ENCODE measurements at places on chromosomes 16 and 17. TPM values are rescaled to one million over a fixed set of nuclear protein-coding genes. Genes with fewer than 3 reads are reported as not detected.

GRCh38 chr17:33661975-33662374 is 368.9 kb upstream of the ASIC2 start:
- ATAC-seq, result no peak

- peak; percentile 32 for ATAC-seq
Measured at GRCh38 chr17:43169561-43170139, 1.4 kb upstream of the NBR1 start.

GRCh38 chr17:39461113-39461925 is at the start of gene CDK12:
Gene CDK12 (plus strand): TSS chr17:39461486. CDS start chr17:39462072, 586 bp downstream.
- peak; percentile 92 for ATAC-seq

DNA sequence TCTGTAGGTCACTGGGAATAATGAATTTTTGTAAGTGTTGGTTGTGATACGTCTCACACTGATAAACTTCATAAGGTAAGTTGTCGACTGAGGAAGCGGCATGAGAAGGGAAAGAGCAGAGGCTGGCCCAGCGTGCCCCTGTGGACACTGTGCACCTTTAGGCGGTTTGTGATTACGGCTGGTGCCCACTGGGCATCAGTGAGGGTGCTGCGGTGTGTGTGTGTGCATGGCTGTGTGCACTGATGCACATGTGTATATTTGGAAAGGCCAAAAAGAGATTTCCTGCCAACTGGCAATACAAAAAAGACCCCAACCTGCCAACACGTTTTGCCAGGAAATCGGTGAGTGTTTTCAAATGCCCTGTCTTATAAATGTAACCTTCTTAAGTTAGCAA is 11.9 kb downstream of the IRF8 start:
- ATAC-seq, result no peak

DNA sequence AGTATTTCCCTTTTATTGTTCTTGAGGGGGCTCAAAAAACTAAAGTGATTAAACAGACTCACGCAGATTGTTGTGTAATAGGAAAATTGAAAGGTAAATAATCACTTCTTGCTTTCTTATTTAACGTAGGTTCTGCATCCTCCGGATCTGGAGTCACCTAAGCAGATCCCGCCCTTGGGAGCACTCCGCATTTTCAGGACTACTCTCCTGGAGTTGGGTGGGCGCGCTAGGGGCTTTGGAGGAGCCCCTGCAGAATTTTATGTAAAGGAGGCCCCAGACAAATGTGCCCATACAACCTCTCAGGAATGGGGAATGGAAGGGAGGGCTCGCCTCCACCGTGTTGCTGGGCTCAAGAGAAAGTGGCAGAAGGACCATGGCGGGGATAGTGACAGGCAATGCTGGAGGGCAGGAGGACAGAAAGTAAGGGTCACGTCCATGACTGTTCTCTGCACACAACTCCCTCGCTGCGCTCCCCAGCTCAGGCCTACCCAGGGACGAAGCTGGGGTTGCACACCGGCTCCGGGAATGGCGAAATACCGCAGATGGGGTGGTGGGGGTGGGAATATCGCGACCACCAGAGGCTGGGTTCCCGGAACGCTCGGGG is 8.3 kb downstream of the MT2A start:
- ATAC-seq, result peak; percentile 9

Gene AOC3
- 5.7 TPM for total RNA-seq

DNA sequence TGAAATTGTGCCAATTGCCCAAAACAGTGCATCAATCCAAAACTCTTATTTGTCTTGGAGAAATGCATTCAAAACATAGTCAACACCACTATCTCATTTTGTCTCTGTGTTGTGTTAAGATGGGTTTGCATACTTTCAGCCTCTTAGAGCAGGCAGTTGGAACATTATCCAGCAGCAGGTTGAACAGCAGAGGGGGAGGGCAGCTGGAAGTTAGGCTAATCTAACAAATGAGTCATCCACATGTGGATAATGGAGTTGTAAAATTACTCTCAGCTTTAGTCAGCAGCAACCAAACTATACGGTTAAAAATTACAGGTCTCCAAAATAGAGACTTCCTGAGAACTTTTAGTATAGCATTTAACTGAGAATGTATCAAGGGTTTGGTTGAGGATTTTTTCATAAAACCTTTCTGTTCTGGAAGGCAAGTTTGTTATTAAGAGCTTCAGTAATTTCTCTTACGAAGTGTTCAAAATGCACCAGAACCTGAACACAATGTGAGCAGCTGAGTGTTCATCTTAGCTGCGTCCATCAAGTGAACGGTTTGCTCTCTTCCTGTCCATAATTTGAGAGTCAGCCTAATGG is 46.3 kb downstream of the PRKCA start:
- peak; percentile 70 for ATAC-seq

DNA sequence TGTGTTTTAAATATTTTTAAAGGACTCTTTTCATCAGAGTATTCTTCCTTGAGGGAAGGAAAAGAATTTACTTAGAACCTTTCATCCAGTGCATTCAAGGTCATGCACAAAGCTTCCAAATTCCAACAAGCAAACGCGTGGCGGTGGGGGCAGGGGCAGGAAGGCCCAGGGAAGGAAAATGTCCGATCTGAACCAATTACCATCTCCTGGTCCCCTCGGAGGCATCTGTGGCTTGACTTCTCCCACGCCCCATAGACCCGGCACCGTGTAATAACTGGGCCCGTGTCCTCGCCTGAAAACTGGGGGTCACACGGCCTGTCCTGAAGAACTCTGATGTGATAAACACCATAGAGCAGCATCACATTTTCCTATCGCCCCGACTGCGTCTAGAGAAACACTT is 18.3 kb downstream of the MEAK7 start:
- no peak for ATAC-seq

Gene RASD1
- 0.60 TPM for total RNA-seq

DNA sequence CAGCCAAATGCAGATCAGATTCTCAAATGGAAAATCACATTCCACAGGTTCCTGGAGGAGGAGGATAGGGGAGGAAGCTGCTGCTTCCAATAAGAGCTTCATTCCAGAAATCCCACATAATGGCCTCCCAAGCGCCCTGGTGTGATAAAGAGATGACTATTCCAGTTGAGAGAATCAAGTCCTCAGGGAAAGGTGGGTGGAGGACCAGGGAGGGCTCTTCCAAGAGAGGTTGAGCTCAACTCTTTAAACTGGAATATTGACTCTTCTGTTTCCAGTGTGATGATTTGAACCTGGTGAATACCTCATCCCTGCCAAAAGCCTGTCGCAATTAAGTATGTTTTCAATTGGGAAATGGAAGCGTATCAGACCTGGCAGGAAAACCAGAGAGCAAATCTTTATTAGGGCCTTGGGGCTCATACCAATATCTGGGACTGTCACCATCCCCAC is 81.4 kb upstream of the DYNLRB2 start:
- no peak for ATAC-seq

Gene IGSF6
- 0.76 TPM for total RNA-seq

- no peak for ATAC-seq
Measured at GRCh38 chr16:82805866-82806265, 179.1 kb downstream of the CDH13 start.
